ENCODE measurements at places on chromosomes 5 and 9.

GRCh38 chr9:14565352-14566016 lies 127.7 kb downstream of the ZDHHC21 start:
- no peak for DNase-seq

- peak; percentile 18 for DNase-seq
These were observed 925 bp downstream of the ABHD17B start for GRCh38 chr9:71909887-71910649.

- no peak for DNase-seq
These were observed 91.8 kb upstream of the CACNA1B start for GRCh38 chr9:137785704-137786161.

DNA sequence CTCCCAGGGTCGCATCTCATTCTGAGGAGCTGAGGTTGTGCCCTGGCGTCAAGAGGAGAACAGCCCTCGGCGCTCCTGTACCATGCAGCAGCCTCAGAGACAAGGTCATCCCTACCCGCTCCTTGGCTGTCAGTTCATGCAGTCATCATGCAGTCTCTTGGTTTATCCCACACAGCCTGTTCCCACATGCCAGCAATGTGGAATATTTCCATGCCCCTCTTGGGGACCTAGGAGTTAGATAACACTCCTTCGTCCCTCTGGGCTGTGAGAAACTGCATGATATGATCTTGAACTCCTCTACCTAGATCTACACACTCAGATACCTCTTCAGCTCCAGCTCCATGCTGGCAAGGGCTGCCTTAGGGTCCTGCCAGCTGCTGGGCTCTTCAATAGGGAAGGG lies 97.6 kb downstream of the BOD1 start:
- no peak for DNase-seq

GRCh38 chr5:77770293-77771005 lies 5.7 kb downstream of the TBCA start:
- DNase-seq: no peak
